Stomach (tissue), 19 donors: ENCODE measurements at places on chromosomes 2 and 18. TPM values are rescaled to one million over a fixed set of nuclear protein-coding genes. Genes with fewer than 3 reads are reported as not detected.

Gene LRRTM1
- not detected for polyA plus RNA-seq

Gene NT5C1B
- polyA plus RNA-seq = not detected

Gene AQP12A
- not detected for polyA plus RNA-seq

Gene RAX
- not detected for polyA plus RNA-seq

Gene HOXD12
- not detected for polyA plus RNA-seq

GRCh38 chr2:227339098-227339599, 14.1 kb downstream of the MFF start:
- peaks cover 66% of the 10 kb centered on the region for H3K36me3 ChIP-seq
- H3K4me3 ChIP-seq = no peak overlapping the region
- no peak overlapping the region for H3K27ac ChIP-seq
- H3K27me3 ChIP-seq = no peaks in the 10 kb centered on the region

DNA sequence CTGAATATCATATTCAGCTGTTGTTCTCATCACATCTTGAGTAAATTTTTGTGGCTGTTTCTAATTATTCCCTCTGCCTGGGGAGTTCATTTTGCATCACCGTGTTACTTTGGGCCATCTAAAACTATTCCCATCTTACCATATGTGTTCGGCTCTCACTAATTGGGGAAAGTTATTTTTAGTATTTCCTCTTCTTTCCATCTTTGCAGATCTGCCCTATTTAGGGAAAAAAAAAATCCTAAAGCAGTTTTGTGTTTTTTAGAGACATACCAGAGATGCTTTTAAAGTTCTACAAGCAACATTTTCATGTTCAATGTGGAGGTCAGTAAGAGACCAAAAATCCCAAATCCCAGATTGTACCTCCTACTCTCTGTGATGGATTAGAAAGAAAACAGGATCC, 111.3 kb upstream of the NDUFV2 start:
- no peaks in the 10 kb centered on the region for H3K36me3 ChIP-seq
- H3K4me1 ChIP-seq = peaks cover 8% of the 10 kb centered on the region
- DNase-seq = no peak
- no peaks in the 10 kb centered on the region for H3K27me3 ChIP-seq
- H3K4me3 ChIP-seq = no peak overlapping the region

- peaks cover 9% of the 10 kb centered on the region for H3K36me3 ChIP-seq
- H3K4me1 ChIP-seq = no peaks in the 10 kb centered on the region
- H3K4me3 ChIP-seq = no peak overlapping the region
These were observed 19.0 kb downstream of the PFN4 start for GRCh38 chr2:24104110-24104650.

GRCh38 chr2:205680067-205680466, 2.2 kb upstream of the NRP2 start:
- no peak overlapping the region for H3K27ac ChIP-seq
- DNase-seq = peak; percentile 85
- H3K4me3 ChIP-seq = no peak overlapping the region

GRCh38 chr2:127700527-127701192, 637 bp upstream of the SFT2D3 start:
- peaks cover 2% of the 10 kb centered on the region for H3K36me3 ChIP-seq
- peaks cover 30% of the 10 kb centered on the region for H3K4me1 ChIP-seq
- no peaks in the 10 kb centered on the region for H3K27me3 ChIP-seq
- peak overlapping the region; percentile 84 for H3K4me3 ChIP-seq

- no peak for DNase-seq
- no peak overlapping the region for H3K4me3 ChIP-seq
- no peak overlapping the region for H3K27ac ChIP-seq
- no peaks in the 10 kb centered on the region for H3K36me3 ChIP-seq
- peaks cover 5% of the 10 kb centered on the region for H3K4me1 ChIP-seq
- H3K27me3 ChIP-seq = no peaks in the 10 kb centered on the region
These were observed 125.1 kb downstream of the COPS8 start for GRCh38 chr2:237210763-237211162.

DNA sequence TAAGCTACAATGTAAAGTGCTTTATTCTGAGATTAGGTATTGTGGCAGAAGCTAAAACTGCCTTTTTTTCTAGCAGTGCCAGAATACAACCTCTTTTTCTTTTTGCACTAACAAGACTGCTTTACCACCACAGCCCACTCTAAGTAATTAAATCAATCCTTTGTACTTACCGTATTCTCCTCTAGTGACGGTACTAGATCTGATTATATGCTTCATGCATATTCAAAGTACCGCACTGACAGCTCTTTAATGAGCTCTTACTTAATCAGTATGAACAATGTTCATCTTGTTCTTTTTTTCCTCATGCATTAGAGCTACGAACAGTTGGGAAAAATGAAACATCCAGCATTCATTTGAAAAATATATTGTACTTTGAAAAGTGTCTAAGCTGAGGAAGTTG, 16.1 kb upstream of the OTX1 start:
- no peak overlapping the region for H3K4me3 ChIP-seq
- H3K4me1 ChIP-seq = no peaks in the 10 kb centered on the region
- no peaks in the 10 kb centered on the region for H3K27me3 ChIP-seq
- H3K36me3 ChIP-seq = no peaks in the 10 kb centered on the region
- no peak for DNase-seq
